SW480 (cell line): ENCODE measurements at places on chromosomes 11 and 22.

DNA sequence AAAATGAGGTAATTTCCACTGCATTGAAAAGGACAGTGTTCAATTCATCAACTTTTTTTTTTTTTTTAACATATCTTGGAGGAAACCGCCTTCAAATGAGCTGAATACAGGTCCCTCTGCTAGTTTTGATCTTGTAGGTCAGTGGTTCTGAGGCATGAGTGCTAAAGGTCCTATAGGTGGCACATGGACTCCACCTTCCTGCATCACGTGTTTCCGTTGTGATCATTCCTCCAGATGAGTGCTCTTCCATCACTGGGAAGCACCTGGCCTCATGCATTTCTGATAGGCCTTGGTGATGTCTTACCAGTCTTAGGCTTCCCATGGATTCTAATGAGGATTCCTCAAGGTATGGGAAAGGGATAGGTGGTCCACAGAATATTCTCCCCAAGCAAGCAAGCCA is 37.8 kb downstream of the FDX1 start:
- no peak for DNase-seq

DNA sequence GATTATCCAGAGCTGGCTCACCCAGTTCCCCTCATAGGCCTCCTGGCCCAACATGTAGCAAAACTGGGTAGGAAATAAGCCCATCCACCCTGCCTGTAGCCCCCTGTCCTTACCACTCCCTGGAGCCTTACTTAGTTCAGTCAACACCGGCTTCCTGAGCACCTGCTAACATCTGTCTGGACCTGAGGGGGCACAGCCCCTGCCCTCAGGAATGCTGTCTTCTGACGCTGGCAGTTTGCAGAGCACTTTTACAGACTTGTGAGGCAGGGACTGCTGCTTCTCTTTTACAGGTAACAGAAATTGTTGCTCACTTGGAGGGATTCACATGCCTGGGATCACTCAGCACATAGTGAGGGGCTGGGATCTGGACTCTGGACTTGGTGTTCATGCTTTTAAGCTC is 152.0 kb upstream of the TBCEL start:
- no peak for DNase-seq

DNA sequence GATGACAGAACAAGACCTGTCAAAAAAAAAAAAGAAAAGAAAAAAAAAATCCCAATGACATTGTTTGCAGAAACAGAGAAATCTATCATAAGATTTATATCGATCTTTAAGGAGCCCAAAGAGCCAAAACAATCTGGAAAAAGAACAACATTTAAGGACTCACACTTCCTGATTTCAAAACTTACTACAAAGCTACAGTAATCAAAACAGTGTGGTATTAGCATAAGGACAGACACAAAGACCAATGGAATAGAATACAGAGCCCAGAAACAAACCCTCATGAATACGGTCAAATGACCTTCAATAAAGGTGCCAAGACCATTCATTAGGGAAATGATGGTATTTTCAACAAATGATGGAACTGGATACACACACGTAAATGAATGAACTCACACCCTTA is 12.2 kb downstream of the ARVCF start:
- DNase-seq, result no peak

DNA sequence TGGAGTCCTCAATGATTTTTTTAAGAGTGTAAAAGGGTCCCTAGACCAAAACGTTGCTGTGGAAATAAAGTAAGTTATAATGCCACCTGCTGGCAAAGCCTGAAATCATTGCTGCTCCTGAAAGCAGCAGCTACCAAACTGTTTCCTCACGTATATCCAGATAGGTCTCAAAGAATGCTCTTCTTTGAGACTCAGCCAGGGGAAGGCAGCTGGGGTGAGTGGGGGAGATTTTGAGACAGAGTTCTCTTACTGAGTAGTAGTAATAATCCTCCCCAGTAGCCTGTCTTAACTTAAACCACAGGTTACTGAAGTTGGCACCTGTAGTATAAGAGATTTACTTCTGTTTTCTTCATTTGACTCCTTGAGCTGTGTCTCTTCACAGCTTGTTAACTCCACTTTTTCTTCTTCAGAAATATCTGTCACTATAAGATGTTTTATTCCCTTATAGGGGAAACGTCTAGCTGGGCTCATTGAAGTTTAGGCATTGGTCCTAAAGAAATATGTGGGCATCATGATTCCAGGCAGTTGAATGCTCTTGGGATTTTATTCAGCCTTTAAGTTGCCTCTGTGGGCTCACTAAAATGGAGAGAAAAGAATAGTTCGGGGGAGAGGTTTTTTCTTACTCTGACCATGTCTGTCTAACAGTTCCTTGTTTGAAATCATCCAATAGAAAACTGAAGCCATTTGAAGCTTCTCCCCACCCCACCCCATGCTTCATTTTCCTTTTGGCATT is 77.9 kb downstream of the BTBD10 start:
- DNase-seq, result peak; percentile 53
